ENCODE measurements at places on chromosomes 7 and 10.

GRCh38 chr7:108789451-108789850 lies 219.8 kb downstream of the DNAJB9 start:
- no peak for DNase-seq

DNA sequence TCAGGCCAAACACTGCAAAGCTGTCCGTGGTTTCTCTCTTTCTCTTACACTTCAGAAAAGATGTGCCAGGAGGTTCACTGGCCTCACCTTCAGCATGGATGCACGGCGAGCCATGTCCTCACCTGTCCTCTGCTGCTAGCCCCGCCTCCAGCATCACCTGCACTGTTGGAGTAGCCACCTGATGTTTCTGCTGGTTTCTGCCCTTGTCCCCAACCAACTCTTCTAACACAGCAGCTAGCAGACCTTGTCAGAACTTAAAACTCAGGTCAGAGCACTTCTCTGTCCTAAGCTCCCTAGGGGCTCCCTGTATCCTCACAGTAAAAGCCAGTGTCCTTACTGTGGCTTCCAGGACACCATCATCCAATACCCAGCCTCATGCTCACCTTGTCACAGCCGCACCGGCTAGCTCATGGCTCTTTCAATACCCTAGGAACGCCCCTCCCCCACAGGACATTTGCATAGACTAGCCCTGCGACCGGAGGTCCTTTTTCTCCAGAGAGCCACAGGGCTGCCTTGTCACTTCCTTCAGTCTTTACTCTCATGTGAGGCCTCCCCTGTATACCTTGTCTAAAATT lies 15.2 kb downstream of the PALD1 start:
- no peak for DNase-seq

DNA sequence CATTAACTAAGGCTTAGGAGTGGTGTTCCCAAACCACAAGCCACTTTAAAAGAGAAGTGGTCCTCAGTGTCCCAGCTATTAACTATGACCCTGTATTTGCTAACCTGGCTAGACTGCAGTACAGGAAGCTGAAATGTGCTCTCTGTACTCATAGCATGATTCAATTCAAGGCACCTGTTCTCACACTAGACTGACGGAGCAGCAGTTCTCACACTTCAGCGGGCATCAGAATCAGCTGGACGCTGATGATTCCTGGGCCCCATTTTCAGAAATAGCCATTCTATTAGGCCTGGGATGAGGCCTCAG lies 24.5 kb upstream of the MSRB2 start:
- DNase-seq = no peak

DNA sequence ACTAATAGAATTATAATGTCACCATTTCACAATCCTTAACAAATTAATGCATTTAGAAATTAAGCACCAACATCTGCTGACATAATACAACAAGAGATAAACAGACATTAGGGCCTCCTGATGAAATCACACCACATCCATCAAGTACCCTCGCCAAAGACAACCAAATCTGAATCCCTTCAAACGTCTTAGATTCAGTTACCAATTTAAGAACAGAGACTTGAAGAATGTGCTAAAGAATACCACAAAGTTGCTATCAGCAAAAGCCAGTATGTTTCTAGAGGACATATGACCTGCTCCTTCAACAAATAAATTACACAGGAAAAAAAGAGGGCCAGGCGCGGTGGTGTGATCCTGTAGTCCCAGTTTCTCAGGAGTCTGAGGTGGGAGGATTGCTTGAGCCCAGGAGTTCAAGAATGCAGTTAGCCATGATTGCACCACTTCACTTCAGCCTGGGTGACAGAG lies 144.5 kb downstream of the REEP3 start:
- no peak for DNase-seq

DNA sequence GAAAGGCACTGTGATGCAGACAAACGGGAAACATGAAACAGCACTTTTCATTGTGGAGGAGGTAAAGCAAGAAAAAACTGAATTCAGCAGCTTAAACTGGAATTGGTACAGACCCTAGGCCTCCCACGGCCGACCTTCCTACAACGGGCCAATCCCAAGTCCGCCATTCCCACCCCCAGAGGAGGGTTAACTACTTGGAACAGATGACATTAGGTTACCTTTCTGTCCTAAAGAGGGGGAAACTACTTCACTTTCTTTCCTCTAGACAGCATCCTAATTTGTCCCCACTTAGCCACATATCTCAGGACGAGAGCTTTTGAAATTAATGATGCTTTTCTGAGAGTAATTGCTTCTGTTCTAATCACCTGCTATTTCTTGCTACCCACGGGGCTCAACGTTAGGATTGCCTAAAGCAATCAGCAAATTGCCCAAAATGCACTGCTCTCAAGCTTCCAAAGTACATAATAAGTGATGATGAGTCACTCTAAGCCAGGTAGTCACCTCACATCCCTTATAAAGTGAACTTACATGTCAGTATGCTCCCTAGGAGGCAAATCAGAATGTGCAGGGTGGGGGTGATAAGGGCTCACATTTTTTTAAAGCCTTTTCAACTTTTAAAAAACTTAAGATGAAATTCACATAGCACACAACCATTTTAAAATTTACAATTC lies 36.7 kb downstream of the LSM5 start:
- DNase-seq = no peak

- DNase-seq = no peak
Observed at GRCh38 chr10:52481986-52482555, 168.0 kb downstream of the DKK1 start.

DNA sequence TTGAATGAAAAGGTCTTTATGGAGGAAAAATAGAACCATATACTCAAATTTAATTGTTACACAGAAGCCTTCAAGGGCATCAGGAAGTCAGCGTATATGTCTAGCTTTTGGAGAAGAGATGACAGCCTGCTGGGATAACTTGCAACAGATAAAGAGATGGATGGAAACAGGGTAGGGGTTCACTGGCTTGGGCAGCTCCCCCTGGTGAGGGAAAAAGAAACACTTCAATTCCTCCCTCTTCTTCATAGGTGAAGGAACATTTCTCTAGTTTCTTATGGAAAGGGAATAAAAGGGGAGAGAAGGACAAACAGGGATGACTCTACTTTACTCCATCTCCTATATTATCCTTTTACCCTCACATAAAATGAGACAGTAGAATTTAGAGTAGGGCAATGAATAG lies 635.7 kb downstream of the PHTF2 start:
- no peak for DNase-seq

GRCh38 chr7:142434666-142435167 lies 176.9 kb upstream of the PRSS58 start:
- no peak for DNase-seq

- DNase-seq = no peak
Observed at GRCh38 chr10:32148864-32149251, 92.6 kb upstream of the KIF5B start.

DNA sequence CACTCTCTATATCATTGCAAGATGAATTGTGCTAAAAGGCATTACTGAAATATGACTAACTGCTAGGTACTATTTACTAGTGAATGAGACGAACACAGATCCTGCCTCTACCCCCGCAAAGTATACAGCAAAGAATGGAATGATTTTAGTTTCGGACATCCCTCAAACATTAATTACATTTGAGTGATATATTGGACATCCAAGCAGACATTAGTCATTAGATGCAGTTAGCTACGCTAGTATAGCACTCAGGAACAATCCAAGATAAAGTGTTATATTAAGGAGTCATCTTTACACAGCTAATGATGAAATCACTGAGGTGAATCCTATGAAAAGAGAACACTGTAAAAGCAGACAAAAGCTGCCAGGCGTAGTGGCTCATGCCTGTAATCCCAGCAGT lies 7.3 kb upstream of the TAF3 start:
- DNase-seq = no peak

GRCh38 chr10:84375011-84375410 lies 46.6 kb downstream of the CCSER2 start:
- no peak for DNase-seq

GRCh38 chr7:31105256-31105950 lies 53.3 kb downstream of the ADCYAP1R1 start:
- no peak for DNase-seq

GRCh38 chr10:44293842-44294241 lies 91.1 kb downstream of the CXCL12 start:
- no peak for DNase-seq

GRCh38 chr10:133040198-133040597 lies 47.5 kb upstream of the ADGRA1 start:
- DNase-seq = no peak

DNA sequence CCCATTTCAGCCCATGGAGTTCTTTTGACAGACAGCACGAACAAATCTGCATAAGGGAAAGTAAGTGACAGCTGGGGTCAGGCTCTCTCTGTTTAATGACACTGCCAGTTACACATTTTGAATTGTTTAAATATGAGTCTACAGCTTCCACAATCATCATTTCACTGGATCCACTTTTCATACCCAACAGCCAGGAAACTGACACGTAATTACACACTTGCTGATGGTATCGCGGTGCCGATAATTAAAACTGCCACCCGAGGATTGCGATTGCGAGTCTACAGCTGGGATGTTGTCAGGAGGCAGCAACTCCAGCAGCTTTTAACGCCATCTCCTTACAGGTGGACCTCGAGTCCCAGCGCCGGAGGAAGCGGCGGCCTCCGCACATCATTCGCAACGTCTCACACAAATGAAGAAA lies 230.8 kb upstream of the MGMT start:
- DNase-seq = no peak

Data from stimulated activated CD4-positive, alpha-beta T cell treated with anti-CD3 and anti-CD28 coated beads, TNF-alpha, amount 100 ng/mL, for 1 hour (primary cell).